ENCODE measurements at places on chromosomes 2 and 18. TPM values are rescaled to one million over a fixed set of nuclear protein-coding genes. Genes with fewer than 3 reads are reported as not detected.

Gene VSNL1
- not detected for total RNA-seq

Gene FAM237A
- total RNA-seq: not detected

- DNase-seq: no peak
Measured at GRCh38 chr2:2892892-2893291, 484.7 kb downstream of the EIPR1 start.

Gene CRYBA2
- total RNA-seq: not detected

GRCh38 chr2:172427256-172427989 is at the start of gene ITGA6:
TSS of gene ITGA6 (plus strand) at chr2:172427586.
- peak; percentile 77 for DNase-seq

All from activated CD8-positive, alpha-beta T cell treated with anti-CD3 and anti-CD28 coated beads for 36 hours (primary cell).